ENCODE measurements at places on chromosomes 3 and 15. TPM values are rescaled to one million over a fixed set of nuclear protein-coding genes. Genes with fewer than 3 reads are reported as not detected.

TM4SF18 gene
- 20.6 TPM for polyA plus RNA-seq

- DNase-seq: no peak
Measured at GRCh38 chr15:55277116-55277564, 12.5 kb downstream of the RAB27A start.

GRCh38 chr3:144553301-144553700 lies 581.7 kb downstream of the DIPK2A start:
- no peak for DNase-seq

DNA sequence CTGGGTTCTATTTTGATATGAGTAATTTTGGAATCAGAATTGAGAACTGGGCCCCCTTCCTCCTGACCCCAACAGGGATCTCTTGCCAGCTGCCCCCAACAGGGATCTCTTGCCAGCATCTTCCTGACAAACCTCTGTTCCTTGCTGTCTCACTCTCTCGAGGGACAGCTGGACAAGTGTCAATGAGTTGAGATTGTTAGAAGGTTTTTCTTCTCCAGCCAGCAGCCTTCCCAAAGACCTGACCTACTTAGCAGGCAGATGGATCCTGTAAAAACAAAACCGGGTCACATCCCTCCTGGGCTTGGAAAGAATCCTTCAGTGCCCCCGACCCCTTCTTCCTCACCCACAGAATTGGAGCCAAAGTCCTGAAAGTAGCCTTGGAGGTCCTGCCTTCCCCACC lies 21.6 kb downstream of the LIMD1 start:
- DNase-seq: no peak

RFT1 gene
- 12.5 TPM for polyA plus RNA-seq

- DNase-seq: no peak
Measured at GRCh38 chr3:901953-902778, 190.7 kb upstream of the CNTN6 start.

- DNase-seq: no peak
Measured at GRCh38 chr3:52019352-52020080, 23.8 kb upstream of the RPL29 start.

GRCh38 chr3:2099028-2099671 lies 484 bp downstream of the CNTN4 start:
- DNase-seq: peak; percentile 49

- no peak for DNase-seq
Measured at GRCh38 chr15:85974348-85974705, 105.3 kb upstream of the AGBL1 start.

DNA sequence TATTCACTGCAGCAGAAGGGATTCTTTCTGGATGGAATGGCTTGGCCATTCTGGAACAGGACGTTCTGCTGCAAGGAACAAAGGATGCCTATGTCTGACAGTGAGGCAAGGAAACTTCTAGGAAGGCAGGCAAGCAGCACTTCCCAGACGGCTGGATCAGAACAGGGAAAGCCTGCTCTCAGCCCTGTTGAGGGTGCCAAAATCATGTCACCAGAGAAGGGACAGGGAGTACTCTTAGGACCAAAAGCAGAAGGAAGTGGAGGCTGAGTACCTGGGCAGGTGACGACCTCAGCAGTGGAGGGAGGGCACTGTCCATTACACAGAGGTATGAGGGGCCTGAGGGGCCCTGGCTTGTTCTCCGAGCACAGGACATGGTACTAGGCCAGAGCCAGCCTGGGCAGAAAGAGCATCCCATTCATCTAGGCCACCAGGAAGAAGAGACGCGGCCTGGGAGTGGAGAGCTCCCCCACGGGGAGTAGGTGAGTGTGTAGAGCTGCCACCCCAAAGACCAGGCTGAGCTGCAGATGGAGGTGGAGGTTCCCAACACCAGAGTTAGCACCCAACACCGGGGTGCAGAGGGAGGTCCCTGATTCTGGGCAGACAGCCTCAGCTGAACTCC lies 9.6 kb downstream of the KLF15 start:
- DNase-seq: no peak

- peak; percentile 79 for DNase-seq
Measured at GRCh38 chr3:111859061-111859973, at the start of gene PHLDB2. Gene PHLDB2, plus strand, starts transcription at chr3:111859265. Its CDS starts 24,813 bp downstream, at chr3:111884078.

- DNase-seq: no peak
Measured at GRCh38 chr3:27458929-27459328, 25.3 kb downstream of the SLC4A7 start.

DNA sequence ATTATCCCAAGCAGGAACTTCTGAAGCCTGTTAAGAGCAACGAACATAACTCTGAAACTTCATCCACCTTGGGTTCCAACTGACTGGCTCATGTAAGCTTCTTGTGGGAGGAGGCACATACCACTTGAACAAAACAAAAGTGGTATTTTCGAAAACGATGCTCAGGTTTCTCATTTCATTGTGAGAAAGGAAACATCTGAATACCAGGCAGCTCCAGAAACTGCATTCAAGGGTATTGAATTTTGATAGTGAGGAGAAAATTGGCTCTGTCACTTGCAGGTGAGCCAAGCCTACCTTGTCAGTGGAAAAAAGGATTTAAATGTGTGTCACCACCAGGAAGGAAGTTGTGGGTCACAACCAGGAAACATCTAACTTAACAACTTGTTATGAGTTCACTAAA lies 218.1 kb upstream of the SATB1 start:
- no peak for DNase-seq

- peak; percentile 39 for DNase-seq
Measured at GRCh38 chr3:66138336-66139313, 82.2 kb upstream of the SLC25A26 start.

NCBP2 gene
- 80.9 TPM for polyA plus RNA-seq

DNA sequence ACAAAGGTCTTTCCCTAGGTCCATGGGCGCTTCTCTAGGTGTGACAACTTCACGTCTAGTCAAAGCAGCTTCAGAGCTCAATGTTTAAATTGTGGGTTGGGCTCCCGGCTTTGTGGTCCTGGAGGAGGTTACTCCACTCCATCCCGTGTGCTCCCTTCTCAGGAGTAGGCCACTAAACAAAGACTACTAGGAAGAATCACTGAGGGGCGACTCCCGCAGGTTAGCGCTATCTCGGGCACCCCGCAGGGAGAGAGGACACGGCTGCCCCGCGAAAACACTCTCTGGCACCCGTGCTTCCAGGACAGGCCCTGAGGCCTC lies 500 bp downstream of the PARP6 start:
- peak; percentile 25 for DNase-seq

- DNase-seq: peak; percentile 76
Measured at GRCh38 chr3:141368062-141368924, at the start of gene ZBTB38. Gene ZBTB38, plus strand, starts transcription at chr3:141368504. Its CDS starts 73,885 bp downstream, at chr3:141442389.

TMEM45A gene
- 46.7 TPM for polyA plus RNA-seq

DNA sequence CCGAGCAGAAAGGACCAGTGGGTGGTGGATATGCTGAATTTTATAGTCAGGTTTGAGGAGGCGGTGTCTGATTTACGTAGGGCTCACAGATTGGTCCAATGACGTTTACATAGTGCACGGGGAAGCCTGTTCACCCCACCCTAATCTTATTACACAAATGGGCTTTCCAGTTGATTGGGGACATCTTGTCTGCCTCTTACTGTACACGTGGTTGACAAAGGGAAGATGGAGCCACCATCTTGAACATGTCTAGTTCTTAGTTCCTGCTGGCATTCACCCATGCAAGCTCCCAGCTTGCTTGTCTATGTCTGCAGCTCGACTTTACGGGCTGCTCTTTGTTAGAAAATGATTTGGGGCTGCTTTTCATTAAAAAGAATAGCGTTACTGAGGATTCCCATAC lies 332.0 kb upstream of the SLCO3A1 start:
- no peak for DNase-seq

DNA sequence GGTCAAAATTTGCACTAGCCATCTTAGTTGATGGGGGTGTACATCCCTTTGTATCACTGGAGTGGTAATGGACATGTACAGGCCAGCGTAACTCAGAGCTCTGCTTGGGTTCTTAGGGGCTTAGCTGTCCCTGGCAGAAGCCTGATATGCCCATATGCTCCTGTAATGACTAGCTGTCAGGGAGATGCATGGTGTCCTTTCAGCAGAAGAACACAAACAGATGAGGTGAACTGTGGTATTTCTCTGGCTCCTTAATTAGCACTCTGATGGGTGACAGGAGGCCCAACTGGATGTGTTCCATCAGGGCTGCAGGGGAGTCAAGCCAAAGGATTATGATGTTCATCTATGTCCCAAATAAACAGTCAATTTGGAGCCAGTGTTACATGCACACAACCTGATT lies 774.5 kb downstream of the AGBL1 start:
- no peak for DNase-seq

SPRED1 gene
- polyA plus RNA-seq: 37.7 TPM

DNA sequence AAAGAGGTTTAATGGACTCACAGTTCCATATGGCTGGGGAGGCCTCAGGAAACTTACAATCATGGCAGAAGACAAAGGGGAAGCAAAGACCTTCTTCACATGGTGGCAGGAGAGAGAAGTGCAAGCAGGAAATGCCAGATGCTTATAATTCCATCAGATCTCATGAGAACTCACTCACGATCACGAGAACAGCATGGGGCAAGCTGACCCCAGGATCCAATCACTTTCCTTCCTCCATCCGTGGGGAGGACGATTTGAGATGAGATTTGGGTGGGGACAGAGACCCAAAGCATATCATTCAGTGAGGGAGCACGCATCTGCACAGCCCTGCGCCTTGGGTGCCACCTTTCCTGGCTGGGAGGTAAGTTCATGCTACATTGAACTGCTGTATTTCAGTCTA lies 234.1 kb upstream of the ATP10A start:
- no peak for DNase-seq

- DNase-seq: no peak
Measured at GRCh38 chr15:23506762-23507161, 58.7 kb upstream of the MKRN3 start.

AMT gene
- polyA plus RNA-seq: 7.9 TPM

GRCh38 chr3:170532573-170532972 lies 53.3 kb downstream of the SLC7A14 start:
- DNase-seq: no peak

DNA sequence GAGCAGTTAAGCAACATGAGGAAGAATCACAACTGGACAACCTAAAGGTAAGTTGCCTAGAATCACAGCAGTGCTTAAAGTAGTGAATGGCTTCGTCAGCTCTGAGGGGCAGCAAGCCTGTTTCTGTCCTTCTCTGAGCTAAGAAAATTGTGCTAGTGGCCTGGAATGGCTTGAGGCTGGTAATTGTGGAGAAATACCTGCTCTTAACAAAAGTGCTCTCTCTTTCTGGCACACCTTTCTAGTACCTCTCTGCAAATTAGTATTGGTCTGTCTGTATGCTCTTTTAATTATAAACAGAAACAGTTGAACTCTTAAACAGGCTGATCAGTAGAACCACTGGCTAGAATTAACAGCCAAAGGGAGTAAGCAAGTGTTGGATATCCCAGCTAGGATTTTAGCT lies 11.6 kb downstream of the SNX1 start:
- no peak for DNase-seq

DNA sequence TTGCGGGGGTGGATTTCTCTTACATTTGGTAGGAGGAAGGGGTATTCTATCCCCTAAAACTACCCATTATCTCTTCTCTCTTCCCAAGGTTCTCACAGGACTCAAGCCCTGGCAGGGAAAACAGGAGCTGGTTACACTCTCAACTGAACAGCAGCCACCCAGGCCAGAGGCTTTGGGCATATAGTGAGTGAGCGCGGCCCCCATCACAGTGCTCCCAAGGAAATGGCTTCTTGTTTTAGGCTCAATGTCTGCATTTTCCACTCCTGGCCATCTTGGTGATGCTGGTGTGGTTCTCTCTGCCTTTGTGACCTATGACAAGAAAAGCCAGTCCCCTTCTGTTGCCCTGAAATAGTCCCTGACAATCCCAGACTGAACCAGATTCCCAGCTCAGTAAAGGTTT lies 50.1 kb downstream of the WDR76 start:
- no peak for DNase-seq

SENP5 gene
- 22.1 TPM for polyA plus RNA-seq

- no peak for DNase-seq
Measured at GRCh38 chr3:143707848-143708247, 140.4 kb downstream of the SLC9A9 start.

HDDC3 gene
- polyA plus RNA-seq: 9.0 TPM

- peak; percentile 52 for DNase-seq
Measured at GRCh38 chr15:35674873-35675781, 129.2 kb upstream of the DPH6 start.

GRCh38 chr15:40192942-40193341 lies 32.1 kb downstream of the BUB1B start:
- DNase-seq: no peak

ONECUT1 gene
- not detected for polyA plus RNA-seq

- DNase-seq: no peak
Measured at GRCh38 chr3:149330609-149331331, 2.7 kb downstream of the TM4SF18 start.

DNA sequence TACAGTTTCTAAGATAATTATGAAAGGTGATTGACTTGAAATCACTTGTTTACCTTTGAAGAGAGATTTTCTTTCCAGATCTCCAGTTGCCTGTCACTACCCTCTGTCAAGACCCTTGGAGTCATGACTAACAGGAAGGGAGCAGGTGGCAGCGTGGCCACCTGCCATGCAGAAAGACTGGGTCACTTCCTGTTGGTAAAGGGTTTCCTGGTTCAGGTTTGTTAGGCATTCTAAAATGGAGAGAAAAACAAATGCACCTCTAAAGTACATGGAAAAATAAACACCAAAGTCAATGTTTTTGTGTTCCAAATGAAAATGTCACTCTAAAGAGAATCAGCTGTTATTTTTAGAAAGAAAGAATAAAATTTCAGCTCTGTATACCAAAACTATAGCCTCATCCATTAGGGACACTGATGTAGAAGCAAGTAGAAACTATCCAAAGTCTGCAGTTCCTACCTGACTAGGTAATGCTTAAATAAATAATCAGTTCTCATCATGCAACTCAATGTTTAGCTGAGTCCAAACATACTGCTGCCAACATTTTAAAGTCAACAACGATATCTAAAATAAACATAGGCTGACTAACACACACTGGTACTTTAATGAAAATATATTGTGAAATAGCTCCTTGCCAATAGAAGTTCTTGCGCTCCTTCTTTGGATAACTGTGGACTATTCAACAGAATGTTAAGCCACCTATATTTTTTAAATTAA lies 23.9 kb upstream of the TM4SF1 start:
- DNase-seq: no peak

GRCh38 chr3:45557886-45558285 lies 36.7 kb upstream of the LIMD1 start:
- no peak for DNase-seq

DNA sequence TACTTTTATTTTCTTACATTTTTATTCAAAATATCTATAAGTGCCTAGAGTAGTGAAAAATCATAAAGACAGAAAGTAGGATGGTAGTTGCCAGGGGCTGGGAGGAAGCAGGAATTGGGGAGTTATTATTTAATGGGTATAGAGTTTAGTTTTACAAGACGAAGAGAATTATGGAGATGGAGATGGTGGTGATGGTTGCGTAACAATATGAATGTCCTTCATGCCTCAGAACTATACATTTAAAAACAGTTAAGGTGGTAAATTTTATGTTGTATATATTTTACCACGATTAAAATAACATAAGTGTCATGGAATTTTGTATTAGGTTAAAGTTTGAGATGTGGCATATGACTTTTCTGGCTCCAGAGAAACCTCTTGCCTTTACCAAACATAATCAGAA lies 171.4 kb downstream of the MYRIP start:
- no peak for DNase-seq
